ENCODE measurements at places on chromosomes 4 and X.

- DNase-seq, result no peak
Measured at GRCh38 chr4:159221280-159221679, 118.4 kb downstream of the RAPGEF2 start.

GRCh38 chr4:71004281-71004851, 10.9 kb downstream of the DCK start:
- DNase-seq, result no peak

- DNase-seq, result no peak
Measured at GRCh38 chr4:52617336-52618020, 41.6 kb downstream of the USP46 start.

DNA sequence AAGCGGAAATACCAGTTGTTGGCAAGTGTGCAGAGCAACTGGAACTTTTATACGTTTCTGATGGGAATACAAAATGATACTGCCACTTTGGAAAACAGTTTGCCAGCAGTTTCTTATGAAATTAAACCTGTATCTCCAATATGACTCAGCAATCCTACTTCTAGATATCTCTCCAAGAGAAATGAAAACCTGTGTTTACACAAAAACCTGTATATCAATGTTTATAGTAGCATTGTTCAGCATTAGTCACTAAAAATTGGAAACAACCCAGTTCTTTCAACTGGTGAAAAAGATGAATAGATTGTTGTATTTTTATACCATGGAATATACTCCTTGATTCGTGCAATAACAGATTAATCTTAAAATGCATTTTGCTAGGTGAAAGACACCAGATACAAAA, 26.8 kb downstream of the ATP7A start:
- peak; percentile 78 for DNase-seq

- DNase-seq, result no peak
Measured at GRCh38 chr4:24428850-24429249, 155.5 kb downstream of the DHX15 start.

GRCh38 chrX:17355976-17356375, 19.0 kb upstream of the NHS start:
- DNase-seq, result no peak

- DNase-seq, result no peak
Measured at GRCh38 chr4:13209600-13209999, 274.5 kb downstream of the RAB28 start.

GRCh38 chr4:156961196-156962057, 10.2 kb downstream of the PDGFC start:
- no peak for DNase-seq
